Stimulated activated CD4-positive, alpha-beta T cell treated with anti-CD3 and anti-CD28 coated beads, Interleukin-1b, Interleukin-23, amount 100 ng/mL, for 1 hour (primary cell): ENCODE measurements at places on chromosomes 3 and 15.

DNA sequence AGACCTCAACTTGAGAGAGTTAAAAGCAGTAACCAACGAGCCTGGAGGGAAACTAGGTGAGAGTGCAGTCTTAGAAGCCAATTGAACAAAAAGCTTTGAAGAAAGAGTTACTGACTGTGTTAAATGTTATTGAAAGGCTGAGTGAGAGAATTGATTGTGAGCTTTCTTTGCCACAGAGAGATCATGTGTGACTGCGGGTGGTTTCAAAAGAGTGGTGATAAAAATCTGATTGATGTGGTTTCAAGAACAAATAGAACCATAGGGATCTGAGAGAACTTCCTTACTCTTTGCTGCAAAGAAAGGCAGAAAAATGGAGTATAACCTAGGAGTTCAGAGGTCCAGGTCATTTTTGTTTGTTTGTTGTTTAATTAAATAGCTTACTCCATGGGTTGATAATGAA lies 759.9 kb upstream of the ALCAM start:
- DNase-seq = no peak

GRCh38 chr3:196625331-196625730 lies 14.2 kb upstream of the NRROS start:
- DNase-seq = no peak

GRCh38 chr15:74470631-74471395 lies 9.9 kb upstream of the UBL7 start:
- DNase-seq = no peak

DNA sequence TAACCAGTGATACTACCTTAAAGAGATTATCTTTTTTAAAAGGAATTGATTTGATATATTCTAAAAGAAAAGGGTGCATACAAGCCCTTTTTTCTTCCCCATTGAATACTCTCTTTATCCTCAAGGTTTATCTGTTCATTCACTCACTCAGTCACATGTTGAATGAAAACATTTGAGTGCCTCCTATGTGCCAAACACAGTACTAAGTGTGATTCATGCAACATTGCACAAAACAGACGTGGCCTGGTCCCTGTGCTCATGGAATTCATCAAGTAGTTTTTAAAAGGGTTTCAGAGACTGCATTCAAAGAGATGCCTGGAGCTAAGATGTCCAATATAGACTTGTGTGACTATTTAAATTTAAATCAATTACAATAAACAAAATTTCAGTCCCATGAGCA lies 462.2 kb upstream of the MDFIC2 start:
- no peak for DNase-seq

DNA sequence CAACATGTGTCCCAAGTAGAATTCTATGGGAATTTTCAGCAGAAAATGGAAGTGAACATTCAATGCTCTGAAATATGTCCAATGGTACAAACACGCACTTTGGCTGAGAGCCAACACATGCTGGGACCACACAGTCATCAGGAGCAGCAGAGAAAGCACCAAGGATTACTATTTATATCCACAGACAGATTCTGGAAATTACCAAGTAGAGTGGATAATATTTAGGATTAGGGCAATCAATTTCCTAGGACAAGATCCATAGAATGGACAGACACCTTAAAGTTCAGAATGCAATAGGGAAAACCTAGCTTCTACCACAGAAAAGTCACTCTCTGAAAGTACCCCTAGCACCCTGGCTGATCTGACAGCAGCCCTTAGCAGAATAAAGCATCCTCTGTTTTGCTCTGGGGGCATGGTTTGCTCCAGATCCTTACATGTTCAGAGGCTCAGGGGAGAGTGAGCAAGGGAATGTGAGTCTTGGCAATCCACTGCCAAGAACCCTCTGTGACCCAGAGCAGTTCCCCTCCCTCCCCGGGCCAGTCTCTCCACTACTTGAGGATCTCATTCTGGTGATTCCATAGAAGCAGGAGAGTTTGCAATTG lies 206.0 kb upstream of the WNT5A start:
- no peak for DNase-seq

DNA sequence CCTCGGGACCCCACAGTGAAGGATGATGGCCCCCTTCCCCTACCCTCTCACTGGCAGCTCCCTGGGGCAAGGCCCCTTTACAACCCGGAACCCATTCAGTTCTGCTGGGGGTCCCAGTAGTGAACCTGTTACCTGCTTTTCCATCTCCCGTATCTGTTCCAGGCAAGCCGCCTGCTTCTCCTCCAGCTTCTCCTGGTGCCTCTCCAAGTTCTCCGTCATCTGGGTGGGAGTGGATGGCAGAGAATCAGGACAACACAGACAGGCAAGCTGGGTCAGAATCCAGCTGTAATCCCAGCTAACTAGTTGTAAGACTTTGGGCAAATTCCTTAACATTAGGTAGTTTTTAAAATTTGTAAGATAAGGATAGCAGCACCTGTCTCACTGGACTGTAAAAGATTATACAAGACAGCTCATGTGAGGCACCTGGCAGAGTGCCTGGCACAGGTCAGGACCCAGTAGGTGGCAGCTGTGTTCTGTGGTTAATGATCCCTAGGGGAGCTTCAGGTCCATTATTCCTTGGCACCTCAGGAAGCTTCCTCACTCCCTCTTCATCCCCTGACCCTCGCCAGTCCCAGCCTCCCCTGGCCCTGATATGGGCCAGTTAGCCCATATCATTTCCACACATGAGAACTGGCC lies 6.4 kb upstream of the ANKRD63 start:
- DNase-seq = no peak

DNA sequence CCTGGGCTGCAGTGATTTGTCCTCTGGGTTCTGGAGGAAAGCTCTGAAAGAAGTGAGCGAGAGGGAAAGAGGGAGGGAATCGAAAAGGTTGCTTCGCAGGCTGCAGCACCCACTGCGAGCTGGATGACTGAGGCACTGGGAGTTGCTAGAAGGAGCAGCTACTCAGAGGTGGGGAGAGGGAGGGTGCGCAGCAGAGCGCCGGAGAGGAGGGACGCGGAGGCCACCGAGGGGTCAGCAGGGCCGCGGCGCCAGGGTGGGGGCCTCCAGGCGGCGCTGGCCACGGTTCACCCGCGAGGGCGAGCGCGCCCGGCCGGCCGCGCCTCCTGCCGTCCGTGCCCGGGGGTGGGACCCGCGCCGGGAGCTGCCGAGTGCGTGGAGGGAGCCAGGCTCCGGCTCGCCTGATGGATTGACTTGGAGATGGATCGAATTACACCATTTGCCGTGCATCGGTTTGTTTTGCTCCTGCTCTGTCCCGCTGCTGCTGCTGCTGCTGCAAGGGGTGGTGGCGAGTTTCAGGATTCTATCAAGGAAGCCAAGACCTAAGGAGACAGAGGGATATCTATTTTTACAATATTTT lies at the start of gene SEMA6D:
SEMA6D (plus strand) TSS at position 470 of the 577 bp plus-strand sequence. CDS start 42,294 bp downstream, outside the sequence.
- DNase-seq = no peak
